ENCODE measurements at places on chromosomes 7 and 10.

DNA sequence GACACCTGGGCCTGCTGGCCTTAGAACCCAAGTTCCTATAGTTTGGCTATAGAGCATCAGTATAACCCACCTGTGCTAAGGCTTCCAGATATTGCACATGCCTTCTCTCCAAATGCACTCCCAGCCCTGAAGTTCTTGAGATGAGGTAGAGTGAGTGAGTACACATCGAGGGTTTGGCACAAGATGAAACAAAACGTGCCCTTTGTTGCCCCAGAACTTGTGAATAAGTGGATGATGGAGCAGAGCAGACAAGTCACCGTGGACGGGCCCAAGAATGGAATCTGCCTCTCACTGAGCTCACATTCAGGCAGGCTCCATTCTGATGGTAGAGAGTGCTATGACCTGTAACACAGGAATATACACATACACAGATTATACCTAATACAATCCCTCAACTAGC, 73.0 kb upstream of the STK17A start:
- DNase-seq: no peak

DNA sequence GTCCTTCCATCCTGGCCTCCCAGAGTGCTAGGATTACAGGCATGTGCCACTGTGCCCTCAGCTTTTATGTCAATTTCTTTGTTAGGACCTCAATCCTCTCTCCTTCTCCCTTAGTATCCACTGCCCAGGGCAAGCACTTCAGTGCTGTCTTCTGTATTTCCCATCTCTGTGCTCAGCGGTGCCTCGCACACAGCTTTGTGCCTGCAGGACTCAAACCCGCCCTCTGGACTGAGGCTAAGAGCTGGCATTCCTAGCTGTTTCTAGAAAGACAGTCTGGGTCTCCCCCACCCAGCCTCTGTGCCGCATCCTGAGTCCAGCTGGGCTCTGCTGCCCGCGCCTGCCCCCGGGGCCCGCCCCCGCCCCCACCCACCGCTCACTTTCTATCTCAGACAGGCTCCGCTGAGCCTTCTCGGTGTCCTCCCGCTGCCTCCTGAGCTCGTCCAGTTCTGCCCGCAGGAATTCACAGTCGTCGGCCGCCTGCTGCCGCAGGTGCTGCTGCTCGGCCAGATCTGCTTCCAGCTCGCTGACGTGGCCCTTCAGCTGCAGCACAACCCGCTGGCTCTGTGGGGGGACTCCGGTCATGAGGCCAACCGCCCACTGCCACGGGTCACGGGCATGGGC, 67.3 kb downstream of the SPDYE5 start:
- DNase-seq: no peak

GRCh38 chr10:30812018-30812851, 182.7 kb upstream of the LYZL2 start:
- peak; percentile 56 for DNase-seq

GRCh38 chr7:118057404-118057803, 126.6 kb upstream of the LSM8 start:
- no peak for DNase-seq

GRCh38 chr7:150852371-150852905, at the start of gene AOC1:
Gene AOC1, plus strand, starts transcription at chr7:150852517. Its CDS starts 3,954 bp downstream, at chr7:150856471.
- DNase-seq: no peak

DNA sequence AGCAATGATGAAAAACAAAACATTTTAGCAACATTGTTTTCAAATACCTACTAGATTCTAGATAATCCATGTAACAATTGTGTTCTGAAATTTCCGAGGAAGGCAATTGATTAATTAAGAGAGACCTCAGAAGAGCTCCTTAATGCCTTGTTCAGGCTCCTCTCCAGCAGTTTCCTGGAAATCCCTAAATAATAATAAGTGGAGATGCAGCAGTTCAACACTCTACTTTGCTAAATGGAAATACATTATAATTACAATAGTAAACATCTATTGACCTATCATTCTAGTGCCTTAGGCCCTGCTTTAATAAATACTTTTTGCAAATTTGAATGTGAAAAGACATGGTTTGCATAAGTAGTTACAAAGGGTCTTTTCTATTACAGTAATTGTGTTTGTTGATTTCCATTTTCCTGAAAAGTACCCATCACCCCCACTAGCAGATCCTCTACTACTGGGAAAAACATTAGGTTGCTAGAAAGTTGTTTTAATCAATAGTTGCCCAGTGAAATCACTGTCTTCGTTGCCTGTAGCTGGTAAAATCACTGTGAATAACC, 186.6 kb upstream of the STK17A start:
- no peak for DNase-seq

GRCh38 chr7:77684030-77684429, 12.2 kb upstream of the RSBN1L start:
- DNase-seq: peak; percentile 47

DNA sequence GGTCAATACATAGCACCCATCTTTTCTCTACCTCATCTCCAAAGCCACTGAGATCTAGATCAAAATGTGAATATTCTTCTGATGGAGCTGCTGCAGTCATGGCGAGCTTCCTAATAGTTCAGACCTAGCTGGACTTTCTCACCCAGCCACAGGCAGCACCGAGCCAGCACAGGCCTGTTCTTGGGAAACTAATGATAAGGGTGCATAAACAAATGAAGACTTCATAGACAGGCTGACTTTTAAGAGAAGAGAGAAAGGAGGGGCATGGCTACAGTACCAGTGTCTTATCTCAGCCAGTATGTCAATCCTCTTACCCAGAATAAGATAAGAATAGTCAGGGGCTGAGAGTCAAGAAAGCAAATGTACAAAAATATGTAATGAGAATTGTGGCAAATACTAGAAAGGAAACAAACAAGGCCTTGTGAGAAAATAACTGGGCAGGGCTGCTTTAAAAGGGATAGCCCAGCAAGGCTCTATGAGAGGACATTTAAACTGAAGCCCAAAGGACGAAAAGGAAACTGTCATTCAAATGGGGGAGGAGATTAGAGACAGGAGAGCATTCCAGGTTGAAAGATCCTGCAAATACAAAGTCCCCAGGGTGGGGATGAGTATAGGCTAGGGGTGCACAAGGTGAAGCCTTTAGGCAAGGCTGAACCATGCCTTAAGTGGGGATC, 21.8 kb upstream of the CDK14 start:
- peak; percentile 69 for DNase-seq

GRCh38 chr10:34313353-34313752, 501.7 kb downstream of the PARD3 start:
- no peak for DNase-seq

GRCh38 chr10:72687035-72687434, 4.9 kb upstream of the MCU start:
- DNase-seq: no peak

DNA sequence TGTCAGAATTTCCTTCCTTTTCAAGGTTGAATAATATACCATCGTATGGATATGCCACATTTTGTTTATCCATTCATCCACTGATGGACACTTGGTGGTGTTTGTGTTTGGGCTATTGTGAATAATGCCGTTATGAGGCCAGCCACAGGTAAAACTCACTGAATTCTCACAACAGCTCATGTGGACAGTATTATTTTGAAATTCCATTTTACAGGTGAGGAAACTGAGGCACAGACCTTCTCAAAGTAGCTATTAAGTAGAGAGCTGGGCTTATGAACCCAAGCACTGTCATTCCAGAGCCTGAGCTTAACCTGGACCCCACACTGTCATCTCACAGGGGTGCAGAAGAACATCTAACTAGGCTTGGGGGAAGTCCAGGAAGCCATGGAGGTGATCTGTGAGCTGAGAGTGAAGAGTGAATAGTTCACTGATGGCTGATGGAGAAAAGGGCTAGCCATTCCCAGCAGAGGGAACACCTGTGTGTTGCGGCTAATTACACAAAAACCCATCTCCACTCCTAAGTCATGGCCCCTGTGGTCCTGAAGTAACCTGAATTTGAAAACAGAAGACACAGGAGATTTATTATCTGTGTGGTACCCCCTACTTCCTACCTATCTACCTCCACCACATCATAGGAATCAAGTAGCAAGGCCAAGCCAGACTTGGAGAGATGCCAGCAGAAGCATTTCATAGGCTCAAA, 8.7 kb downstream of the INMT start:
- DNase-seq: no peak

DNA sequence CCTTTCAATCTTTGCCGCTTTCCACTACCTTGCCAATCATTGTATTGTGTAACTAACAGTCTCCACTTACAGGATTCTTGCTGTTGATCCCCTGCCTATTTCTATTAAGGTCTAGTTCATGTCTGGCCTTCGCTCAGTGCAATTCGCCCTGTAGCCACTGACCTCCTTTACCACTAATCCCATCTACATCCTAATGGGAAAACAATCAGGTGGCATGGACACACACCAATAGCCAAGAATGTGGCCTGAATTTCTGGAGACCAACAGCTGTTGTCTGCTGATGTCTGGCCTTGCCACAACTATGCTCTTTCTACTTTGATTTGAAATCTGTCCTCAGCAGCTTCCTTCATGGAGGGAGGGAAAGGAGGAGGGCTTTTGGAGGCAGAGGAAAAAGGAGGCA, 546.2 kb downstream of the SORCS3 start:
- DNase-seq: no peak

GRCh38 chr10:44032216-44032615, 352.7 kb downstream of the CXCL12 start:
- DNase-seq: no peak

DNA sequence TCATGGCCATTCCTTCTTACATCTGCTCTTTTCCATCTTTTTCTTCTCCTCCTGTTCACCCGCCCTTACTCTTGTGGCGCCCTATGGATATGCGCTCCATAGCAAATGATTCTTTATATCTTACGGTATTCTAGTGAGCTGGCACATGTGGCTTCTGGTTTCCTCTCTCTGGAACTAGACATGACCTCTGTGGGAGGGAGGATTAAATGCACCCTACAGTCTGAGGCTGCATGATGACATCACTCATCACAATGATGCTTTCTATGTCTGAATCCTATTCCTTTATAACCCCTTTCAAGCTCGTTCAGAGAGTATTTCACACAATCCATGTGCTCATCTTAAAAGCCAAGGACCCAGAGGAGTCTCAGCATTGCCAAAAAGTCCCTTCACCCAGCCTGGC, 153.3 kb downstream of the EGFR start:
- no peak for DNase-seq

- DNase-seq: no peak
Observed at GRCh38 chr10:71493741-71494140, 97.0 kb downstream of the CDH23 start.

- no peak for DNase-seq
Observed at GRCh38 chr7:22591271-22591670, 91.3 kb upstream of the STEAP1B start.
